ENCODE measurements at places on chromosomes 7 and 10. TPM values are rescaled to one million over a fixed set of nuclear protein-coding genes. Genes with fewer than 3 reads are reported as not detected.

The MYL7 gene
- total RNA-seq = not detected

The CFAP69 gene
- not detected for total RNA-seq

The PGAM2 gene
- total RNA-seq = 0.42 TPM

The SPDYE2 gene
- not detected for total RNA-seq

The MUC3A gene
- total RNA-seq = not detected

The SLC26A4 gene
- total RNA-seq = 7.8 TPM

The ERCC6 gene
- total RNA-seq = 14.5 TPM

The MRPS17 gene
- total RNA-seq = 36.4 TPM

- H3K4me3 ChIP-seq = no peak overlapping the region
- H3K27me3 ChIP-seq = no peaks in the 10 kb centered on the region
- H3K36me3 ChIP-seq = no peaks in the 10 kb centered on the region
- H3K27ac ChIP-seq = no peak overlapping the region
- no peaks in the 10 kb centered on the region for H3K4me1 ChIP-seq
- DNase-seq = no peak
These were observed 359.0 kb downstream of the ADRA2A start for GRCh38 chr10:111435871-111436270.

- peaks cover 11% of the 10 kb centered on the region for H3K27me3 ChIP-seq
- H3K4me1 ChIP-seq = no peaks in the 10 kb centered on the region
- H3K36me3 ChIP-seq = no peaks in the 10 kb centered on the region
- no peak overlapping the region for H3K4me3 ChIP-seq
- H3K27ac ChIP-seq = no peak overlapping the region
- no peak for DNase-seq
These were observed 267.1 kb downstream of the REEP3 start for GRCh38 chr10:63788152-63788821.

- H3K4me3 ChIP-seq = no peak overlapping the region
- no peak for DNase-seq
- no peaks in the 10 kb centered on the region for H3K36me3 ChIP-seq
- H3K27ac ChIP-seq = no peak overlapping the region
- peaks cover 15% of the 10 kb centered on the region for H3K27me3 ChIP-seq
- no peaks in the 10 kb centered on the region for H3K4me1 ChIP-seq
These were observed 145.0 kb downstream of the WDR37 start for GRCh38 chr10:1200866-1201807.

GRCh38 chr7:12291870-12292269 lies 80.8 kb downstream of the TMEM106B start:
- H3K4me3 ChIP-seq = no peak overlapping the region
- peak; percentile 74 for DNase-seq
- no peak overlapping the region for H3K27ac ChIP-seq
- no peaks in the 10 kb centered on the region for H3K36me3 ChIP-seq

DNA sequence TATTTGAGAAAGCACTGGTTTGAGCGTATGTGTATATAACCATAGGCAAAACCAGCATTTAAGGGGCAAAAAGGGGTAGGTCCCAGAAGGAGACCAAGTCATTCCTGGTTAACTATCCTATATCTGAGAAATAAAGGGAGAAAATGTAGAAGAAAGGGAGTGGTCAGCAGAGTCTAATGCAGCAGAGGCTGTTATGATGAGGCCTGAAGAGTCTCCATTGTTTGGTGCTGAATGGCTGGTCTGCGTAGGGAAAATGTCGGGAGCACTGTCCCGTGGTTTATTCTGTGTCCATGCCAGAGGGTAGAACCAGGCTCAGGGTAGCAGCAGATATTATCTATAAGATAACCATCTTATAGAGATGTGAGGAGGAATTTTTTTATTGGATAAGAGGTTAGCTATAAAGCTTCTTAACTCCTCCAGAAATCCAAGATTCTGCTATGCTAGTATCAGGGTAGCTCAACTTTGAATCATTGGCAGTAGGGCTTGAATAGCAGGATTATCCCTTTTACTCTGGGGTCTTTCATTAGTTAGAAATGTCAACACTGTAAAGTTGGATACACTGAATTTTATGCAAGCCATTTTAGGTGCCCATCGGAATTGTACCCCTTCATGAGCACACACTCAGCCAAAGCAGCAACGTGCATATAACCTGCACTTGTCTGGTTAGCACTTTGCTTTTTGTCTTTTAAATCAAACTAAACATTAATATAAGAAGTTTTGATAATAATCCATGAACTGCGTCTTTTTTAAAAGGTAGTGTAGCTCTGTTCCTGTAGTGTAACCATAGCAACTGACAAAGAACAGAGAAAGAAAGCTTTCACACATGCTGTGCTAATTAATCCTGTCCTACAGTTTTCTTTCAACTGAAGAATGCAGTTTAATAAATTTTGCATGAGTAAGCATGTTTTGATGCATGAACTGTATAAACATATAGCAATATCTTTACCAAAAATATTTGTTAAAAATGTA lies 312.0 kb upstream of the FZD1 start:
- H3K36me3 ChIP-seq = no peaks in the 10 kb centered on the region
- no peak overlapping the region for H3K4me3 ChIP-seq
- no peak overlapping the region for H3K27ac ChIP-seq
- no peak for DNase-seq
- H3K27me3 ChIP-seq = no peaks in the 10 kb centered on the region

DNA sequence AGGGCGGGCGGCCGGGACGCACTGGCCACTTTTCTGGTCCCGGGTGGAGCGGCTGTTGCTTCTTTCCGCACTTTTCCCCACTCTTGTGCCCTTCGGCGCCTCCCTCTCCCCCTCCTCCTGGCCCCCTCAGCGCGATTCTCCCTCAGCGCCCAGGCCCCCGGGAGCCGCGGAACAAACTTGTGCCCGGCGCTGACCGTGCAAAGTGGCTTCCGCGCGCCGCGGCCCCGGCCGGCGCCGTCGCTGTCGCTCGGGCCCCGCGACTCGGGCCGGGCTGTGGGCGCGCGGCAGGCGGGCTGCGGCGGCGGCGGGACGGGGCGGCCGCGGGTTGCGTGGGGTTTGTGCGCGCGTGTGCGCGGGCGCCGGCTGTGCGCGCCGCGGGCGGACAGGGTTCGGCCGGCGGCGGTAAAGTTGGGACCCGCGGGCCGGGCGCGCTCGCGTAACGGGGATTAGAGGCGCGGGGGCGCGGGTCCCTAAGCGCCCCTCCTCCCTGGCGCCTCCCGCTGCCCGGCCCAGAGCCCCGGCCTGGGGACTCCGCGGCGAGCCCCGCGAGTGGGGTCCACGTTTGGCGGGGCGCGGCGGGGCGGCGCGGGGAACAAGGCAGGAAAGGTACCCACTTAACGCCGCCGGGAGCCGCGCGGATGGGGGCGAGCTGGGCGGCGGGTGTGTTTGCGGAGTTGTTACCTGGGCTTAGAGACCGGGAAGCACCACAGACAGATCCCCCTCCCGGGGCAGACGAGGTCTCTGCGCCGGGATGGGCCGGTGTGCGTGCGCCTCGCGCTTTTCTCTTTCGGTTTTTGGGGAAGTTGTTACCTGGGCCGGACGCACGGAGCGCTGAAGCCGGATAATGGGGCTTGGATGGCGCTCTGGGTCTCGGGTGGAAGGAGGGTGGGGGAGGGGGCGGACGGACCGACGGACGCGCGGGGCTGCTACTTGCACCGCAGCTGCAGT lies 860 bp downstream of the ZEB1 start:
- peaks cover 43% of the 10 kb centered on the region for H3K4me1 ChIP-seq
- H3K4me3 ChIP-seq = peak overlapping the region; percentile 99
